ENCODE measurements at places on chromosomes 7 and 10.

DNA sequence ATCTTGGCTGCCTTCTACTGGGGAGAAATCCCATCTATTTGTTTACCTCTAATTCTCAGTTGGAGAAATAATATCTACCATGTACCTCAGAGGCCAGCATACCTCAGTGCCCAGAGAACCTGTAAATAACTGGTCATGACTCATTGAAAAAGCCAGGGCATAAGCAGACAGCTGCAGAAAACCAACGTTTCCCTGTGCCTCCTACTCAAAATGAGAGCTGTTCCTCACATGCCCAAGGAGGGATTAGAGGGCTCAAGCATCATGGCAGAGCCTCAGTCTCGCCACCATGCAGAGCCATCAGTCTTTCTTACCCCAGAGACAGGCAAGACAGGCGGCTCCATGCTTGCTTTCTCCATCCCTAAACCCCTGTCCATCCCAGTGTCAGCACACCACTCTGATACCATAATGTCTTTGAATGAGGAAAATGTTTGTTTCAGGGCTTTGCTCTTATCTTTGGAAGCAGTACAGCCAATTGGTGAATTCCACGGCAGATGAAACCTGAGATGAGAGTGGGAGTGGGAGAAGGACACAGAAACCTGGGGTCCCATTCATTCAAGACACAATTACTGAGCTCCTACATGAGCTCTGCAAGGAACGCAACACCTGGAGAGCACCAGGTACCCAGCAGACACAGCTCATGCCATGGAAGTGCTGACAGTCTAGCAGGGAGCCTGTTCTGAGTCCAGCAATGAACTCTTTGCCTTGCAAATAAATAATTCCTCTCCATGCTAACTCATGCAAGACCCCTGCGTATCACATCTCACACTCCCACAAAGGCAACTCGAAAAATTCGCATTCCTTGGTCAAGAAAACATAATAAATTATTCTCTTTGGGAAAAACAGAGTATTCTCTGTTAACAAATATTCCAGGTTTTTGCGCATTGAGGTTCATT lies 21.1 kb downstream of the PON1 start:
- DNase-seq = no peak

DNA sequence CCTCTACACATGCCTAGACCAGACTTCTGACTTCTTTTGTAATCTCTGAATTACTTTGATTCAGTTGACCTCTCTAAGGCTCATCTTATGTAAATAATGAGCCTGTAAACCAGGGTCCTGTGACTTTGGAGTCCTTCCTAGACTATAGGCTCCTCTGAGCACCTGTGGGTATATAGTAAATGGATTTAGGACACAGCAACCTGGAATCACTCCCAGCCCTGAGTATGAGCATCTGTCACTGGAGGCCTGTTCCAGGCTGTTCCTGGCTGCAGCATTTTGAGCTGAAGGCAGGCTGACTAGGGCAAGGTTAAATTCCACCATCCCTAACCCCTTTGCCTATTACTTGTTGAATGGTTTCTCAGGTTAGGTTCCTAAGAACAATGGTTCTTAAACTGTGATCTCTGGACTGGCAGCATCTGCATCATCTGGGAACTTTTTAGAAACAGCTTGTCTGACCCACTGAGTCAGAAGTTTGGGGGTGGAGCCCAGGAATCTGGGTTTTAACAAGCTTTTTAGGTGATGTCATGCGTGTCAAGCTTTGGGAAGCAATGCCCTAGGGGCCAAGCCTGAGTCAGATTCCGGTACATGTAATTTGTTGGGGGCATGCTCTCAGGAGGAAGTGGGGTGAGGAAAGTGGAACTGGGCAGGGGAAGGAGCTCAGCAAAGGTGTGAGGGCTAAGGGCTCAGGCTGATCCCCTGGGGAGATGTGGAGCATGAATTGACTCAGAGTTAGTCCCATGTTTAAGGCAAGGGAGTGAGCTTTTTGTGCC lies 28.2 kb downstream of the MINDY4 start:
- DNase-seq = no peak

DNA sequence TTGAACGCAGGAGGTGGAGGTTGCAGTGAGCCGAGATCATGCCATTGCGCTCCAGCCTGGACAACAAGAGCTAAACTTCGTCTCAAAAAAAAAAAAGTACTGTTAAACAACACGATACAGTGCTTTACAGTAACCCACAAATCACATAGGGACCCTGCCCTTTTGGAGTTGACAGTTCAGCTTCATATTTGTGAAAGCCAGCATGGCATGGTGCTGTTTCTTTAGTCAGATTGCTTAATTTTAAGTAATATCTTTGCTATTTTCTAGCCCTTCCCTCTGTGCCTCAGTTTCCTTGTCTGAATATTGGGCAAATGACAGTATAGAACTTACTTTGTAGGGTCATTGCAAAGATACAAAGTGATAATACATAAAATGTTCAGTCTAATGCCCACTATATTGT lies 4.9 kb downstream of the CDC123 start:
- no peak for DNase-seq

DNA sequence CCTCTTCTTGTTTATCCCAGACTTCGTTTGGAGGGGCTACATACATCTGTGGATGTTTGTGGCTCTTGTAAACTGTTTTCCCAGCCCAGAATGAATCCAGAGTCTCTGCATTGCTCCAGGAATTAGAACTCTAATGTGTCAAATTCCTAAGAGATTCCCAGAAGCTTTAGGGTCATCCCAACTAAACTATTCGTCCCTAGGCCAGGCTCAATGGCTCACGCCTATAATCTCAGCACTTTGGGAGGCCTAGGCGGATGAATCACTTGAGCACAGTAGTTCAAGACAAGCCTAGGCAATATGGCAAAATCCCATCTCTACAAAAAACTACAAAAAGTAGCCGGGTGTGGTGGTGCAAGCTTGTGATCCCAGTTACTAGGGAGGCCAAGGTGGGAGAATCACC lies 28.5 kb downstream of the ARHGAP19 start:
- no peak for DNase-seq

- no peak for DNase-seq
These were observed 52.9 kb downstream of the DNAJC12 start for GRCh38 chr10:67785098-67785497.

DNA sequence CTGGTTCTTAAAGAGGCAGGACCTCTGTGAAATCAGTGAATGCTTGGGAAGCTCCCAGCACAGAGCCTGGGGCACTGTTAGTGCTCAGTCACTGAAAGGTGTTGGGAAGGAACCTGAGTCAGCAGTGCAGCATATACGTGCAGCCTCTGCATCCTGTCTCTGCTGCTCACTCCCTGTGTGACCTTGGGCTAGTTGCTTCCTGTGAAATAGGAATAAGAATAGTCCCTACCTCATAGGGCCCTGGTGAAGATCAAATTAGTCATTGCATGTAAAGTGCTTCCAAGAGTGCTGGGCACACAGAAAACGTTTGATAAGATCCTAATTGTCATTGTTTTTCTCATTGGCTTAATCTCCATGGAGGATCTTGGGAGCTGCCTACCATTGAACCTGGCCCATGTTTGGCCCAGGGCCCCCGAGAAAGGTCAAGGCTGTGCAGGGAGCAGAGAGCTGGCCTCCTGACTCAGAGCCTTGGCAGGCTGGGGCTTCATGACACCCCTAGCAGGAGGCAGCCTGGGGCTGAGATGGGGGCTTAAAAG lies 73.3 kb upstream of the COL13A1 start:
- DNase-seq = no peak

GRCh38 chr10:24495666-24496460 lies 227.8 kb downstream of the ARHGAP21 start:
- no peak for DNase-seq

- no peak for DNase-seq
These were observed 173.5 kb downstream of the SRPK2 start for GRCh38 chr7:105215182-105215581.

GRCh38 chr7:130430841-130431666 lies 9.8 kb downstream of the CEP41 start:
- no peak for DNase-seq

DNA sequence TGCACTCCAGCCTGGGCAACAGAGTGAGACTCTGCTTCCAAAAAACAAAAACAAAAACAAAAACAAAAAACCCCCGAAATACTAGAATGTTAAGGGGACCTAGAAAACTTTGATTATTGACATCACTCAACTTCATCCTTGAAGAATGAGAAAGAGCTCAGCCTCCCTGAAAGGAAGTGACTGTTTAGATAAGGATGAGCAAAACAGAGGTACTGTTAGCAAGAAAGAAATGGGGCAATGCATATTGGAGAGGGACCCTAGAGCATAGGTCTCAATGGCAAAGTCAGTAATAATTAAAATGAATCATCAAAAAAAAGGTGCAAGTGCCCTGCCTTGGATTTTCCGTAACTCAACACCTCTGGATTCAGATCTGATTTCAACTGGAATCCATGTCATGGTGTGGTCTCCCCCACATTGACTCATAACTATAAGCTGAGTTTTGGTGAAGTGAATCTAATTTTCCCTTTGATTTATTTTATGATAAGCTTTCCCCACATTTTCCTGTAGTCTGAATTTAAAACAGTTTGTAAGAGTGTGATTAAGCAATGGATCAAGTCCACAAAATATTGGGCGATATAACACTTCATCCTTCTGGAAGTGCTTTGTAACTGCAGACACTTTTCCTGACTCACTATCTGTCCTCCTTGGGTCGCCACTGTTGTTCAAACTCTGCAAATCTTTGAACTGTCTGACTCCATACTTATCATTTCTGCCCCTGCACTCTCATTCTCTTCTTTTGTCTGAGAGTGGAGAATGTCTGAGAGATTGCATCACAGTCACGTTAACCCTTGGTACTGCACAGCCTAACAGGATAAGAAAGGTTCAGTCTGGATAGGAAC lies 224.8 kb upstream of the LYZL1 start:
- peak; percentile 77 for DNase-seq

- DNase-seq = no peak
These were observed 144.1 kb upstream of the NRG3 start for GRCh38 chr10:81730891-81731290.

GRCh38 chr7:4831723-4832495 lies 29.9 kb downstream of the PAPOLB start:
- DNase-seq = no peak

DNA sequence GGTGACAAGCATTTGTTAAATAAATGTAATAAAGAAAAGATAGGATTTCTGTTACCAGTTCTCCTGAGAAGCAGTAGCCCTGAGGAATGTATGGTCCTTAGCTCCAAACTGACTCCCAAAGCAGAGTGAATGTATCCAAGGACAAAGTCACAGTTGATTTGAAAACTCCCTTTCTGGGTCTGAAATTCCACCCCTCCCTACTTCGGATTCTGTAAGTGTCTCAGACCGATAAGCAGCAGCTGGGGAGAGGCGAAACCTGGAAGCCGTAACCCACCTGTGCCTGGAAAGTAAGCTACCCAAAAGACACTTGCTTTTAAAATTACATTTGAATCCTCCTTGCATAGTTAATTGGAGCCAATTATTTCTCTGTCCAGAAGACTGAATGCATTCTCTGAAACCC lies 122.9 kb upstream of the FRMD4A start:
- DNase-seq = no peak

DNA sequence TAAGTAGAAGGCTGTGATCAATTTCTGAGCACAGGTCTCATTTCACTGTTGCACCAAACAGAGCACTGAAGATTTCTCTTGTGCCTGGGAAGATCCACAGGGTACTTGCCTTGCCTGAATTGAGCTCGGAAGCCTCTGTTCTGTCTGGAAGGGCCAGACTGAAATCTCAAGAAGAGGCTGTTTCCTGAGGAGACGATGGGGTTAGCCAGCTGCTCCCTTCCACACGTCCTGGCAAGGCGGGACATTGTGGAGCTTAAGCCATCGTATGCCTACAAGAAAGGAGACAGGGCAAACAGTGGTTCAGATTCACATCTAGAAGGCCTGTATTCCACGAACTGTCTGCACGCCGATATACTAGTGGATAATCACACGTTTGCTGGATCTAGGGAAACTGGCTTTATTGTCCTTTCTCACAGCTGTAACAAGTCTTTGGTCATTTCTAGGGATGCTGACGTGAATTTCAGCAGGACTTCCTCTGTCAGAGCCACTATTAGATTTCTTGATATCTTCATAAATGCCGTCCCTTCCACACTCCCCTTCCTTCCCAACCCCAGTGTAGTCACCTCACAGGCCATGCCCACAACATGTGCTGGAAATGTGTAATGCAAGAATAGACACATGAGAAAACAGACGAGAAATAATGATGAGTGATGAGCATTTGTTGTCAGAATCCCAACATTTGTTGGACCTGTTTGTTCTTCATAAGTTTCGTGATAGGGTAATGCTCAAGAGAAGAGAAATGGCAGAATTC lies 137.2 kb upstream of the RSU1 start:
- no peak for DNase-seq

DNA sequence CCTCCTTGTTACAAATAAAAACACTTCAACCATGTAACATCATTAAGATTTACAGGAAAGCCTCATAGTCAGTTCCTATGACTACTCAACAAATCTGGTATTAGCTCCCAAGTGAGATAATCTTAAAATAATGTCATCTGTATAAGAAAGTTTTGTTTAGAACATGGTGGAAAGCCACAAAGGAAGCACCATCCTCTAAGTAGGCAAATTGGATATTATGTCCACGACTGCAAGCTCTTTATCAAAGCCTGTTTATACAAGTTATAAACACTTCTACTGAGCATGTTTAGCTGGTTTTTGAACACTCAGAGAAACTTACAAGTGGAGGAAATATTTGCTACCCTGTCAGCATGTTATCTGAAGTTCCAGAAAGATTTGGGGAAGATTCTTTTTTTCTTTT lies 349.8 kb downstream of the ARL4A start:
- DNase-seq = no peak

- no peak for DNase-seq
These were observed 31.1 kb downstream of the HIPK2 start for GRCh38 chr7:139746652-139747051.

GRCh38 chr10:69818676-69819239 lies 17.1 kb downstream of the COL13A1 start:
- no peak for DNase-seq

GRCh38 chr7:122975341-122975740 lies 20.2 kb downstream of the TAS2R16 start:
- DNase-seq = peak; percentile 83

DNA sequence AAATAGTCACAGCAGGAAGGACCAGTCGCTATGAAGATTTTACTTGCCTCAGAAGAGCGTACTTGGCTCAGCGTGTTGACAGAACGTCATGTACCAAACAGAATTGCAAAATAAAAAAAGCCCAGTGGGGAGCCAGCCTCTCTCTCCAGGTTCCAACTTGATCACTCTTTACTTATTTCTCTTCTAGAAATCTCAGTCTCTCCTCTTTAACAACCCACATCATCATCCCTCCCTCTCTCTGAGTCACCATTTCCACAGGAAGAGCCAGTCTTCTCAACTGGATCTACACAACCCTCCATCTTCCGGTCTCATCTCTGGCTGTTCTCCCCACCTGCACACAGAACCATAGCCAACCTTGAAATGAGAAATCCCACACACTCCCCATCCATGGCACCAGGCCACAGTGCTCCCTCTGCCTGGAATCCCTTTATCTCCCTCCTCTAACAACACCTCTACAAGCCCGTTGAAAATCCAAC lies 718.3 kb downstream of the GRID1 start:
- no peak for DNase-seq

GRCh38 chr10:96687317-96688012 lies 32.8 kb downstream of the PIK3AP1 start:
- no peak for DNase-seq

DNA sequence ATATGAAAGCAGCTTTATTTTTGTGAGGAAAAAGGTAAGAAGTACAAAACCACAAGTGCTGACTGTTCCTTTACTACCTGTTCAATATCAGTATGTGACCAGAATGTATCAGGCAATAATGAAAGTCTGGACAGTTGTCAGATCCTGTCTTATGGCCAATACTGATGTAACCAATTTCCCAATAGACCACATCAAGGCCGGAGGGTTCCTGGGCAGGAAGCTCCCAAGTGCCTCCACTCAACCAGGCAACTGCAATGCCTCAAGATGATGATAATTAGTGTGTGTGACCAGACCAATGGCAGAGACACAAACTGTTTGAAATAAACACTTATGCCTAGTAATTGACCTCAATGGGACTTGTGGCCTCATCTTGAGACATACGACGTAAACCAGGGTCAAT lies 149.4 kb upstream of the ASAH2 start:
- peak; percentile 69 for DNase-seq

Data from OCI-M1 (cell line).